Stimulated activated naive CD8-positive, alpha-beta T cell treated with anti-CD3 and anti-CD28 coated beads, Interleukin-15, amount 100 ng/mL, for 72 hours (primary cell): ENCODE measurements at places on chromosomes 1 and 21.

DNA sequence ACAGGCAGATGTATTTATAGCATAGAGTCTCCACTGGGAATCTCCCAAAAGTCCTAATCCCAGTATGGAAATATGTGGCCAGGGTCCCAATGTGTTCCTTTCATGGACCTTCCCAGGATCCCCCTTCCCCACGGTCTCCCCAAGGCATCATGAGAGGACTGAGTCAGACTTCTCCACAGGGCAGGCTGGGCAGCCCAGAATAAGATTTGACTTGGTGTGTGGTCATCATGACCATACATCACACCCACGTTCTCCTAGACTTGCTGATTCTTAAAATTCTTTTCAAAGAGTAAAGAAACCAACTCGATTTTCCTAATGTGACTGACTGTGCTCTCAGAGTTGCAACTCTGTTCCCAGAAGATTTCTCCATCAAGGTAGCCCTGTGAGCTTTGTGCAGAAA is 93.9 kb upstream of the CD34 start:
- DNase-seq: no peak

GRCh38 chr1:78156805-78157521 is 111.2 kb downstream of the GIPC2 start:
- DNase-seq: no peak

DNA sequence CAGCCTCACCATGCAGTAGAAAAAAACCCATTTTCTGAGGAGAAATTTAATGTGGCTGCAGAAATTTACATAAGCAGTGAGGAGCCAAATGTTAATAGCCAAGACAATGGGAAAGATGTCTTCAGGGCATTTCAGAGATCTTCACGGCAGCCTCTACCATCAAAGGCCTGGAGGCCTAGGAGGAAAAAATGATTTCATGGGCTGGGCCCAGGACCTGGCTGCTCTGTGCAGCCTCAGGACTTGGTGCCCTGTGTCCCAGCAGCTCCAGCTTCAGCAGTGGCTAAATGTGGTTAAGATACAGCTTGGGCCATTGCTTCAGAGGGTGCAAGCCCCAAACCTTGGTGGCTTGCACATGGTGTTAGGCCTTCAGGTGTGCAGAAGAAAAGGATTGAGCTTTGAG is 48.0 kb upstream of the PDE4B start:
- DNase-seq: no peak

- peak; percentile 36 for DNase-seq
Measured at GRCh38 chr1:109793486-109794318, 30.0 kb upstream of the EPS8L3 start.

DNA sequence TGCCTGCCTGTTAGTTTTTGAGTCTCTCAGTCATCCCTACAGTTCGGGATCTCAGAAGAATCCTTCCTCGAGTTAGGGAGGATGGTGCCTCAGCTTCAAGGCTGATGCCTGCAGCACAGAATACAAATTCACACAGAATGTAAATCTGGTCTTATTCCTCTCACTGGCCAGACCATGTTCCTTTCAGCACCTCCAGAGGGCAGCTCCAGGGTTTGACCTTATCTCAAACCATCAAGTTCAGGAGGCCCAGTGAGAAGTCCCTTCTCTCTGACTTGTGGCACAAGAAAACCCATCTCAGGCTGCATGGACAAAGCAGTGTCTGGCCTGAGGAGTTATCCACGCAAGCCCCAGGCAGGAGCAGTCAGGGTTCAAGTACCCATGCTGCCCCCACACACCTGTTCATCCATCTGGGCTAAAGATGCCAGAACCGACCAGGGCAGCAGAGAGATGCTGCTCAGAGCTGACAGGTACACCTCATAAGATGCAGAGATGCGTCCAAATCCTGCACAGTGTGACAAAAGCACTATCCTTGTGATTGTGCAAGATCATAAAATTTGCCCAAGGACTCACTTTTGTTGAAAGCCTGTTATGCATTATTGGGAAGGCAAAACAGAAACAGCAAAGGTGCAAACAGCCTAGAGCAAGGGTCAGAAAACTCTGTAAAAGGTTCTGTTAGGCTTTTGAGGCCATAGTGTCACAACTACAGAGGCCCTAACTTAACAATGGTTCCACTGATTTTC is 49.8 kb downstream of the BCAR3 start:
- no peak for DNase-seq

- DNase-seq: no peak
Measured at GRCh38 chr1:44327679-44328491, 27.2 kb downstream of the ERI3 start.

DNA sequence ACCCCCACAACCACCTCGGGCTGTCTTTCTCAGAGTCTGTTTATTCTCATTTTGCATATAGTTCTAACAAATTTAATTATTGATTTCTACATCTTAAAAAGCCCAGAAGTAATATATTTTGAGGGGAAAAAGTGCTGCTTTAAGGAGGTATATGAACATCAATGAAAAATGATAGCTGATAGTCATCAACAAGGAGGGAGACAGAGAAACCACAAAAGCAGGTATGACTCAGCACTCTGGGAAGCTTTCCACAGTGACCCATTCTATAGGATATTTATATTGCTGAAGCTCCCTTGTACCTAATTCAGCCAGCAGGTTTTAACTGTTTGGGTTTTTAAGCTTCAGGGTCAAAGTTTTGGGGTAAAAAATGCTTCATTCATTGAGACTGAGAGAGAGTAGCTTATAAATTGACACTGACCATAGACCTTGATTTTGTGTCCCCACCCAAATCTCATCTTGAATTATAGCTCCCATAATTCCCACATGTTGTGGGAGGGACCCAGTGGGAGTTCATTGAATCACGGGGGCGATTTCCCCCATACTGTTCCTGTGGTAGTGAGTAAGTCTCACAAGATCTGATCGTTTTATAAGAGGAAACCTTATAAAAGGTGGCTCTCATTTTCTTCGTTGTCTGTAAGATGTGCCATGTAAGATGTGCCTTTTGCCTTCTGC is 27.4 kb downstream of the VANGL1 start:
- DNase-seq: no peak

DNA sequence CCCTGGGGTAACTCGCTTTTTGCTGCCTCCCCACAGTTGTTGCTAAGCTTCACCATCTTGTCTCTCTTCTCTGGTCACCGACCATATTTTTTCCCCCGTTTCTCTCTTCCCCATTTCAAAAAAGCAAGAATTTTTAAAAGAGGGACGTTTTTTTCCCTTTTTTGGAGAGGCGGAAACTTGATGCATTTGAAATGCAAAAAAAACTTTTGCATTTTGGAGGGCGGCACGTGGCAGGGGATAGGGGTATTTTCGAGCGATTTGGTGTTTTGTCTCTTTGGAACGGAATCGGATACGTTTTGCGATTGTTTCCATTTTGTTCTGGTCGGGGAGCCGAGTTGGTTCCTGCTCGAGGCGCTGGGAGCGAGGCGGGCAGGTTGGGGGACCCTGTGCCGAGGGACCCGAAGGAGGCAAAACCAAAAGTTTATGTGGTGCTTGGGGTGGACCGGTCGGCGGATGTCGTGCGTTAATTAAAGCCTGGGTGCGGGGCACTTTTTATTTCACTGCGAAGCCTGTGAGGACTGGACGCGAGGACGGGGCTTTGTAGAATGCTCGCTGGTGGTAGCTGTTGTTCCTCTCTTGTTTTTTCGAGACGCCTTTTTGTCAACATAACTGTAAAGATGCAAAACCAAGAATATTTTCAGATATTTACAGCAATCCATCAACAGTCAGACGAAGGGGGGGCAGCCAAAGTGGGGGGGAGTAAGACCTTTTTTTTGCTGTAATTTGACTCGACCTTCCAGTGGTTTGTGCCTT is 884 bp downstream of the H3-3A start:
- peak; percentile 60 for DNase-seq

DNA sequence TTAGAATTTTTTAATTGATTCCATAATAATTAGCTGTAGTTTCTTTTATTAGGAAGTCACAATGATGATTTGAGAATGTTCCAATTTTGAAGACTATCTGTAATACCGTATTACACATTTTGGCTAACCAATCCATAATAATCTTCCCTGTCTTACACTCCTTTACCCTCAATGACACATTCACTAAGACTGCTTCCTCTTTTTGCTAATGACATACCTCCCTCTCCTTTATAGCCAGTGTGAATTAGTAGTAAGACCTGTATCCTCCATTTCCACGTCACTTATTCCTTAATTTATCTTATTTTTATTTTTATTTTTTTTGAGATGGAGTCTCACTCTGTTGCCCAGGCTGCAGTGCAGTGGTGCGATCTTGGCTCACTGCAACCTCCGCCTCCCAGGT is 10.1 kb downstream of the KDM1A start:
- DNase-seq: no peak

- DNase-seq: no peak
Measured at GRCh38 chr1:55428944-55429931, 214.1 kb upstream of the USP24 start.

DNA sequence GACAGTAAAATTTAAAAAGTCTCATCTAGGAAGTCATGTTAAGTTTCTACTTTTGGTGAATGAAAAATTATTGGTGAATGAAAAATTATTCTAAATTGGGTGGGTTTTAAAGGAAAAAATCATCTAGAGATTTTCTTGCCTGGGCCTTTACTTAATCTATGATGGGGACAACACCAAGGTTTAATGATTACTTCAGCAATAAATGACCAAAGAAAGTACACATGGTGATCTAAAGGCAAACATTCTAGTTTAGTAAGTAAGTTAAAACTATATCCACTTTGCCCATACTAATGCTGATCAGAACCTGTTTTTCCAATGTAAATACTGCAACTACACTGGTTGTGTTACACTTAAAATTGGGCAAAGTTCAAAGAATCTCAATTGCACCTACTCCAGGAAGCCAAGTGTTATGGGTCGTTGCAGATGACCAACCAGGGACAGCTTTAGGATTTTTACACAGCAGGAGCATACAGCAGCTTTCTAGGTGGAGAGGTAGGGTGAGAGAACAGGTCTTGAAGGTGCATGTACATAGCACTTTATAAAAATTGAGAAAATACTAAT is 14.6 kb upstream of the RPL5 start:
- DNase-seq: no peak

DNA sequence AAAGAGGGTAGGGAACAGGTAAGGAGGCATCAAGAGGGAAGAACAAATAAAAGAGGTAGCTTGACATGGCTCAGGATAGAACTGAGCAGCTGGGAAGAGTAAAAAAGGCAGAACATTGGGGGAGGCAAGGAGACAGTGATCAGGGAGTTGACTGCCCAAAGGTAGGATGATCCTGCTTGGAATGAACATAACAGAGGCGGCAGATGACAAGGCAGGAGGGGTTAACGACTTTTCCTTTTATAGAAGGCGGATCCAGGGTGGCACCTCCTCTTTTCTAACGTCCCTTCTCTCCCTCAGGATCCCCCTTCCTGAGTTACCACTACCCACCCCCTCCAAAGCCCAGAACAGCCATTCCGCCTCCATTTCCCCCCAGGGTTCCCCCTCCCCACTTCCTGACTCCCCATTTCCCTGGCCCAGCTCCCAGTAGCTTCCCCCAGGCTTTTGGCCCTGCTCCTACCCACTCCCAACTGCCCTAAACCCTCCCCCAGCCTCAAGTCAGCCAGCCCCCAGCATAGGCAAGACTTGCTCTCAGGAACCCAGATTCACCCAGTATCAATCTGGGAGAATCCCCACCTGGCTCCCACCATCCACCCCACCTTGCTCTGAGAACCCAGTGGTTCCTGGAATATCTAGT is 769 bp upstream of the ADAMTS4 start:
- DNase-seq: no peak
